ENCODE measurements at places on chromosomes 1 and 21.
A peak's percentile ranks its signal among the peaks of the same experiment; 100 is the strongest.

- DNase-seq: no peak
- peaks cover 2% of the 10 kb centered on the region for H3K36me3 ChIP-seq
- no peaks in the 10 kb centered on the region for H3K27me3 ChIP-seq
- H3K27ac ChIP-seq: no peak overlapping the region
- no peak overlapping the region for H3K4me3 ChIP-seq
Measured at GRCh38 chr1:225597926-225598575, 54.9 kb downstream of the ENAH start.

GRCh38 chr1:3609016-3609768 is 2.1 kb downstream of the MEGF6 start:
- no peak for DNase-seq
- no peak overlapping the region for H3K4me3 ChIP-seq
- no peak overlapping the region for H3K27ac ChIP-seq
- peaks cover 11% of the 10 kb centered on the region for H3K27me3 ChIP-seq

- H3K27ac ChIP-seq: no peak overlapping the region
- no peaks in the 10 kb centered on the region for H3K36me3 ChIP-seq
- H3K4me1 ChIP-seq: peaks cover 1% of the 10 kb centered on the region
Measured at GRCh38 chr1:207286786-207287468, 34.6 kb upstream of the CD55 start.

GRCh38 chr1:159171254-159171687 is at the start of gene CADM3:
Gene CADM3, plus strand, starts transcription at chr1:159171615. Its CDS starts 151 bp downstream, at chr1:159171766.
- peaks cover 7% of the 10 kb centered on the region for H3K4me1 ChIP-seq
- H3K27me3 ChIP-seq: peaks cover 9% of the 10 kb centered on the region
- H3K27ac ChIP-seq: no peak within 1 kb of the TSS
- H3K36me3 ChIP-seq: no peaks in the 10 kb centered on the region
- DNase-seq: no peak
- peak within 1 kb of the TSS; percentile 60 for H3K4me3 ChIP-seq

- no peaks in the 10 kb centered on the region for H3K27me3 ChIP-seq
- H3K4me1 ChIP-seq: no peaks in the 10 kb centered on the region
- no peak for DNase-seq
Measured at GRCh38 chr1:12206792-12207424, 22.9 kb upstream of the VPS13D start.

DNA sequence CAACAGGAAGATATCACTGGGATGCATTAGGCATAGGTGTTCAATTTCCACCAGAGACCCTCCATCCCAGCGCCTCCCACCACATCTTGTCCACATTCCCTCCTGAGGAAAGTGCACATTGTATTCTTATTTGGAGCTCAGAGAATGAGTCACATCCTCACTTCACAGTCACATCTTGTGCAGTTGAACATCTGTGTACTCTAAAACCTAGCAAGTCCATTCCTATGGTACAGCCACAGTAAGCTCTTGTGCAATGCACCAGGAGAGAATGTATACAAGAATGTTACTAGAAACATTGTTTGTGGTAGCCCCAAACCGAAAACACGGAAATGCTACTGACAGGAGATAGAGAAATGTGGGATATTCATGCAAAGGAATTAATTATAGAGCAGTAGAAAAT is 1.6 kb upstream of the KDF1 start:
- H3K4me3 ChIP-seq: no peak overlapping the region
- DNase-seq: peak; percentile 28

GRCh38 chr1:173295995-173296394 is 88.9 kb upstream of the TNFSF4 start:
- no peaks in the 10 kb centered on the region for H3K27me3 ChIP-seq
- no peak overlapping the region for H3K4me3 ChIP-seq
- no peak for DNase-seq
- no peaks in the 10 kb centered on the region for H3K4me1 ChIP-seq
- no peak overlapping the region for H3K27ac ChIP-seq

DNA sequence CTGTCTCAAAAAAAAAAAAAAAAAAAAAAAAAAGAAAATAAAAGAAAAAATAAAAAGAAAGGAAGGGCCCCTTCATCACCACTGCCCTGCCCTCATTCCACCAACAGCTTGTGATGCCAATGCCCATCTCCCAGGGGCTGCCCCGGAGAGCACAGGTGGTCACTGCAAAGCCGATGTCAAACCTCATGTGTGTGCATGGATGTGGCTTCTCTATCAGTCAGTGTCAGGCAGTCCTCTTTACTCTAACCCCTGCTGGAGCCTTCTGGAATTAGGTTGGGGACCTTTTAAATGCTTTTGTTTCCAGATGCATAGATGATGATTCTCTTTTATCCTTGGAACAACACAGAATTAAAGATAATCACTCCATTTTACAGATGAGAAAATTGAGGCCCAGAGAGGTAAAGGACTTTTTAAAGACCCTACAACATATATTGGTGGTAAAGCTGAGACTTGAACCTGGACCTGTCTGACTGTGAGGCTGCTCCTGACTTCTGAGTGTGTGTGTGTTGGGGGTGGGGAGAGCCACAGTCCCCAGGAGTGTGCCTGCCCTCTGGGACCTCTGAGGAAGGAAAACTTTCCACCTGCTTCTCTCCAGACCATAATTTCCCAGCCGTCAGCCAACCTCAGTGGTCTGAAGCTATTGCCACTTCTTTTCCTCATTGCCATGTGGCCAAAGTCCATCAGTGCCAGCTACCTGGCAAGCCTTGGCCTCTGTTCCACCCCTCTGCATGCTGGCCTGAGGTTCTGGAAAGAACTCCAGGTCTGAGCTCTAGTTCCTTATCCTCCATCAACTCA is 3.0 kb upstream of the TMEM54 start:
- H3K27ac ChIP-seq: no peak overlapping the region
- no peaks in the 10 kb centered on the region for H3K36me3 ChIP-seq
- no peak overlapping the region for H3K4me3 ChIP-seq
- H3K4me1 ChIP-seq: peaks cover 16% of the 10 kb centered on the region

- H3K4me1 ChIP-seq: peaks cover 50% of the 10 kb centered on the region
- peaks cover 53% of the 10 kb centered on the region for H3K36me3 ChIP-seq
- H3K4me3 ChIP-seq: no peak overlapping the region
- peak overlapping the region; percentile 11 for H3K27ac ChIP-seq
Measured at GRCh38 chr1:27592931-27593677, 10.8 kb downstream of the AHDC1 start.

- no peaks in the 10 kb centered on the region for H3K36me3 ChIP-seq
- peaks cover 4% of the 10 kb centered on the region for H3K4me1 ChIP-seq
- no peaks in the 10 kb centered on the region for H3K27me3 ChIP-seq
- DNase-seq: no peak
Measured at GRCh38 chr1:233097959-233098580, 147.7 kb downstream of the NTPCR start.

GRCh38 chr1:183487674-183488442 is 15.6 kb downstream of the SMG7 start:
- no peak overlapping the region for H3K4me3 ChIP-seq
- H3K27ac ChIP-seq: no peak overlapping the region
- DNase-seq: no peak
- H3K27me3 ChIP-seq: no peaks in the 10 kb centered on the region

DNA sequence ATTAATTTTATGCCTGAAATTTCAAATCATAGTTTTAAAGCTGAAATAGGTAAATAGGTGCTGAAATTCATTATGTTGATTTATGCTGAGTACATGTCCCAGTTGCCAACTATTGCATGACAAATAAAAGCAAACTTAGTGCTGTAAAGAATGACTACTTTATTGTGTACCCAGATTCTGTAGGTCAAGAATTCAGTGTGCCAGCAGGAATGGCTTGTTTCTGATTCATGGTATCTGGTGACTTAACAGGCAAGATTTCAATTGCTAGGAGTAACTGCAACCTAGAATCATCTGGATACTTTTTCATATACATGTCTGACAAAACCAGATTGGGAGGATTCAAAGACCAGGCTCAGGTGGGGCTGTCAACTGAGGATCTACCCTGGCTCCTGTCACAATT is 678.4 kb upstream of the ADAMTS5 start:
- H3K27ac ChIP-seq: no peak overlapping the region
- H3K27me3 ChIP-seq: no peaks in the 10 kb centered on the region
- DNase-seq: no peak
- no peaks in the 10 kb centered on the region for H3K36me3 ChIP-seq
- H3K4me1 ChIP-seq: no peaks in the 10 kb centered on the region
- H3K4me3 ChIP-seq: no peak overlapping the region

- no peaks in the 10 kb centered on the region for H3K27me3 ChIP-seq
- H3K4me3 ChIP-seq: no peak overlapping the region
- H3K27ac ChIP-seq: no peak overlapping the region
- H3K36me3 ChIP-seq: no peaks in the 10 kb centered on the region
Measured at GRCh38 chr1:182213163-182213562, 151.7 kb upstream of the ZNF648 start.

- H3K36me3 ChIP-seq: no peaks in the 10 kb centered on the region
- H3K4me1 ChIP-seq: no peaks in the 10 kb centered on the region
- no peak overlapping the region for H3K27ac ChIP-seq
- DNase-seq: no peak
Measured at GRCh38 chr1:152880316-152880715, 2.2 kb downstream of the SMCP start.

GRCh38 chr1:161910604-161911003 is 113.1 kb downstream of the OLFML2B start:
- no peaks in the 10 kb centered on the region for H3K4me1 ChIP-seq
- H3K27me3 ChIP-seq: no peaks in the 10 kb centered on the region
- peak; percentile 62 for DNase-seq
- no peak overlapping the region for H3K27ac ChIP-seq
- H3K4me3 ChIP-seq: no peak overlapping the region

GRCh38 chr21:42568866-42569731 is 55.4 kb downstream of the SLC37A1 start:
- no peak for DNase-seq
- H3K27me3 ChIP-seq: no peaks in the 10 kb centered on the region
- no peaks in the 10 kb centered on the region for H3K4me1 ChIP-seq
- H3K36me3 ChIP-seq: peaks cover 50% of the 10 kb centered on the region
- H3K4me3 ChIP-seq: no peak overlapping the region

GRCh38 chr1:59752556-59753414 is 62.0 kb upstream of the HOOK1 start:
- H3K4me3 ChIP-seq: no peak overlapping the region
- H3K4me1 ChIP-seq: peaks cover 6% of the 10 kb centered on the region
- DNase-seq: no peak
- no peak overlapping the region for H3K27ac ChIP-seq

DNA sequence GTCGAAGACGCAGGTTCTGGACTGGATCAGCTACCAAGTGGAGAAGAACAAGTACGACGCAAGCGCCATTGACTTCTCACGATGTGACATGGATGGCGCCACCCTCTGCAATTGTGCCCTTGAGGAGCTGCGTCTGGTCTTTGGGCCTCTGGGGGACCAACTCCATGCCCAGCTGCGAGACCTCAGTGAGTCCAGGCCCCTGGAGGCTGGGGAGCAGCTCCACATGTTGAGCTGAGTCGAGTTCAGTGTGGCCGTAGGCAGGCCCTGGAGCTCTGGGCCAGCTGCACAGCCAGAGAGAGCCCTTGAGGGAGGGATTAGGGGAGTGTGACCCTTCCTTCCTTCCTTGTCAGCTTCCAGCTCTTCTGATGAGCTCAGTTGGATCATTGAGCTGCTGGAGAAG is 1.6 kb downstream of the ELF3 start:
- H3K4me1 ChIP-seq: peaks cover 31% of the 10 kb centered on the region
- peaks cover 27% of the 10 kb centered on the region for H3K36me3 ChIP-seq
- H3K4me3 ChIP-seq: no peak overlapping the region

DNA sequence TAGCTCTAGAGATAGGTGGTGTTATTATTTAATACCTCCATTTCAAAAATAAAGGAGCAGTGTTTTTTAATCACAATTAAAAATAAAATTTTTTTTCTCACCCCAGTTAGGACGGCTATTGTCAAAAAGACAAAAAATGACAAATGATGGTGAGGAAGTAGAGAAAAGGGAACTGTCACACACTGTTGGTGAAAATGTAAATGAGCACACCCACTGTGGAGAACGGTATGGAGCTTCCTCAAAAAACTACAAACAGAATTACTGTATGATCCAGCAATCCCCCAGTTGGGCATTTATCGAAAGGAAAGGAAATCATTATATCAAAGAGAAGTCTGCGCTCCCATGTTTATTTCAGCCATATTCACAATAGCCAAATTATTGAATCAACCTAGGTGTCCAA is 148.7 kb upstream of the NR5A2 start:
- no peaks in the 10 kb centered on the region for H3K27me3 ChIP-seq
- no peak overlapping the region for H3K4me3 ChIP-seq
- no peaks in the 10 kb centered on the region for H3K4me1 ChIP-seq
- DNase-seq: no peak
- H3K27ac ChIP-seq: no peak overlapping the region
- no peaks in the 10 kb centered on the region for H3K36me3 ChIP-seq

DNA sequence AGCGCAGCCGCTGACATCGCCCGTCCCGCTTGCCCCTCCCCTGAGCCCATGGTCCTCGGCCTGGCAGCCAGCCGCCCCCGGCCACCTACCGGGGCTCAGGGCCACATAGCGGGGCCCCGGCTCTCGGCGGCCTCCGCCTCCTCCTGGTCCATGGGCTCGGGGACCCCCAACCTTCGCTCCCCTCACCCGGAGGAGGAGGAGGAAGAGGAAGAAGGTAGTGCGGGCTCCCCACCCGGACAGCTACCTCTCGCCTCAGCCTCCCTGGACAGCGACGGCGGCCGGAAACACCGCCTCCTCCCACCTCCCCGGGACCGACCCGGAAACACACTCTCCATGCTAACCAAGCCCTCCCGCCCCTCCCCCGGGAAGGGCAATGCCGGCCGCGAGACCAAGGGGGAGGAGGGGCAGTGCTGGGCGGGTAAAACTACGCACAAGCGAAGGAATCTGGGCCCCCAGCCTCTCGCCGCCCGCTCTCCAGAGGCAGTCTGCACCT is at the start of gene KIAA0319L:
TSS of gene KIAA0319L (minus strand) at position 286 of the 493 bp plus-strand sequence. CDS start 2,912 bp downstream, outside the sequence.
- DNase-seq: peak; percentile 68
- peak within 1 kb of the TSS; percentile 97 for H3K4me3 ChIP-seq
- H3K4me1 ChIP-seq: peaks cover 4% of the 10 kb centered on the region

GRCh38 chr1:230141021-230141648 is 74.1 kb downstream of the GALNT2 start:
- H3K27ac ChIP-seq: no peak overlapping the region
- H3K4me3 ChIP-seq: no peak overlapping the region
- H3K36me3 ChIP-seq: peaks cover 7% of the 10 kb centered on the region

DNA sequence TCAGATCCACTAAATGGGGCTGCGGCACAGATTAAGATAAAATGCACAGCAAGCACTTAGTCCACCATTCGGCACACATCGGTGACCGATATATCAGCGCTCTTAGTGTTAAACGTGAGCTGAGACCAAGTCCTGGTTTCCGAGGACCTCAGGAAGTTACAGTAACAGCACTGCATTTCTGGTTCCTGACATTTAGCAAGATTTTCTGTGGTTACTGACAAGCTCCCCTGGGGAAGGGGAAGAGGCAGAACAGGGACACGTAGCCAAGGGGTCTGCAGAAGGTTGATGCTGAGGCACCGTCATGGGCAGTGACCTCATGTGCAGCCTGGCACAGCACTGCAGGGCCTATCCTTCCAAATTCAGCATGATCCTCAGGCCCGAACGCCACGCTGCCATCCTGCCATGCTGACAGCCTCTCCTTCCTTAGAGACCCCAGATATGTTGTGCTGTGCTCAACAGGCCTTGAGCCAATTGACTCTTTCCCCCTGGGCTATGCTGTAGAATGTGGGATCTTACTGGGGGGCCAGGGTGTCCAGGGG is 13.4 kb upstream of the PEF1 start:
- H3K4me3 ChIP-seq: peak overlapping the region; percentile 44
- H3K27me3 ChIP-seq: no peaks in the 10 kb centered on the region
- no peak overlapping the region for H3K27ac ChIP-seq
- H3K4me1 ChIP-seq: peaks cover 34% of the 10 kb centered on the region
- DNase-seq: no peak

Data from trophoblast cell (in vitro differentiated cells and primary cell).